GM06990 (cell line): ENCODE measurements at places on chromosomes 13 and 19.

DNA sequence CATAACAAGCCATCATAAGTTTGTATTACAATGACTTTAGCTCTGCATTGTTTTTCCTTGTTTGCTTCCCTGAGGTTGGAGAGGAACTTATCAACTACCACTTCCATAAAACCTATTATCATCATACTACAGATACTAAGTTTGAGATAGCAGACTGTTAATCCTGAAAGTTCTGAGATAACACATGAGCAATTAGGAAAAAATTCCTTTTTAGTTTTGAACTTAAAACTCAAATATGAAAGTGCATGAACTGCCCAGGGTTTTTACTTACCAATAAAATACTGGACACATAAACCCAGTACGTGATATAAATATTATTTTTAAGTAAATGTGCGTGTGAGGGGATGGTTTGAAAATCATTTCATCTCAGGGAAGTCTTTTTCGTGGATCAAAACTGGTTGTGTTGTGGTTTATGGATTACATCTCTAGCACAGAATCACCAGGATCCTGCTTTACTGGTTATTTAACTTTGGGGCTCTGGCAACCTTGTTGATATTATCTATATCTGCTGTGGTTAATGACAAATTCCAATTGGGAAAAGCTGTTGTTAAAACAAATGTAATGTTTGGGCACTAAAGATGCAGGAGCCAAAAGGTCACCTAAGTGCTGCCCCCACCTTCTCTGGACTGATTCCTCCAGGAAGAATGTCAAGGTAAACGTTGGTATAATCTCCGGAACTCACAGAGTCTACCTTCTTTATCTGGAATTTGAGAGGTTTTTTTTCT is 12.4 kb downstream of the CDX2 start:
- no peak for DNase-seq

DNA sequence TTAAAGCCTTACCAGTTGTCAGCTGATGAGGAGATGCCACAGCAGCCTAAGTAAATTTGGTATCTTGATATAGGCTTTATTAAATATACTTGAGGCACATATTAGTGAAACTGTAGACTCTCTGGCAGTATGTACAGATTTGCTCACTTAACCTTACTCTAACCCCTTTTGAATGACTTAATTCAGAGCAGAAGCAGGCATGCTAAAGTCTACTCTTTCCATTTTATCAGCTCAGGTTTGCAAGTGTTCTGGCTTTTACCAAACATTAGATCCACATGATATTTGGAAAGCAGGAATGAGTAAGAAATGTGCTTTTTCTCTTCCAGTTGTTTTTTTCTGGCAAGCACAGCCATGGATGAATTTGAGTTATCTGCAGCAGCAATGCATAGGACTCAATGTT is 541.0 kb upstream of the PCDH9 start:
- no peak for DNase-seq

DNA sequence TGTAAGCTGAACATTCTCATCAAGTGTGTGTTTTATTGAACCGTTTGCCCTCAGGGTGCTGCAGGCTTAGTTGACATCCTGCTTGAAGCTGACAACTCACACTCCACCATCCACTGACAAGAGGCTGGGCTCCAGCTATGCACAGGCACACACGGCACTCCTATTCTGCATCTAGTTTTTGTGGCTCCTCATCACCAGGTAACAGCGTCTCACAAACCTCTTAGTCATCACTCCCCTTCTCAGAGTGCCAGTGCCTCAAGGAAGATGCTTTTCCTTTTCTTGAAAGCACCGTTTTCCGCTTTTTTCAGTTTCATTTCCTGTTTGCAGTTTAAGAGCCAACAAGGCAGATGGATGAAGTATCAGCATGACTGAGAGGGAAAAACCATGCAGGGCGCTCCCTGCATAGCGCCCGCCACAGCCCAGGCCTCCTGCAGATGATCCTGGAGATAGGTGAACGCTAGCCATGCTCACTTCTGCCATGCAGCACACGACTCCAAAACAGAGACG is 491.2 kb downstream of the COG6 start:
- DNase-seq, result no peak

DNA sequence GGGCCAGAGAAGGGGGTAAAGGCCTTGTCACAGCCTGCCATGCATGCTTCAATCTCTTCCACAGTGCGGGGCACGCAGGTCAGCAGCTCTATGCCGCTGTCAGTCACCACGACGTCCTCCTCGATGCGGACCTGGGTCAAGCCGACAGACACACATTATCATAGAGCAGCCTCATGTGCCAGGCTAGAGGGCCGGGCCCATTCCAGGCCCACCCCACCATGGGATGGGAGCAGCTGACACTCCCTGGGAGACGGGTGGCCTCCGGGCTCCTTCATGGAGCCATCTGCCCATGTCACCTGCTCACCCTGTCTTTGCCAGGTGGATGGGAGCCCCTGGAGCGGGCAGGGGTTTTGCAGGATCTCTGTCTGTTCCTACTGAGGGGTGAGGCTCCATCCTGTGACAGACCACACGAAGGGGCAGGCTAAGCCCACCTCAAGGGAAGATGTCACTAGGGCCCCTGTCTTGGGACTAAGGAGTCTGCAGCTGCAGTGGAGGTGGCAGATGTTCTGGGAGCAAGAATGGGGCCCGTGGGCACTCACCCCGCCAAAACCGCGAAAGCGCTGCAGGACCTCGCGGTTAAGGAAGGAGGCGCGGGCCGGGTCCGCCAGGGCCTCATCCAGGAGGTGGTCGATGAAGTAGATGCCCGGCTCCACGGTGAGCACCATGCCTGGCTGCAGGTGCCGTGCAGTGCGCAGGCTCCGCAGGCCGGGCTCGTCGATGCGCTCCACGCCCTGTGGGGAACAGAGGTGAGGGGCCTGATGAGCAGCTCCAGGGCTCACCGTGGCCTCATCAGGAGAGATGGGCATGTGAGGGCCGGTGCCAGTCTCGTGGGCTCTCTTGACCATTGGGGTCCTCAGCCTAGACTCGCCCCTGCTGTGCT is 14.1 kb downstream of the CEBPG start:
- DNase-seq, result no peak

DNA sequence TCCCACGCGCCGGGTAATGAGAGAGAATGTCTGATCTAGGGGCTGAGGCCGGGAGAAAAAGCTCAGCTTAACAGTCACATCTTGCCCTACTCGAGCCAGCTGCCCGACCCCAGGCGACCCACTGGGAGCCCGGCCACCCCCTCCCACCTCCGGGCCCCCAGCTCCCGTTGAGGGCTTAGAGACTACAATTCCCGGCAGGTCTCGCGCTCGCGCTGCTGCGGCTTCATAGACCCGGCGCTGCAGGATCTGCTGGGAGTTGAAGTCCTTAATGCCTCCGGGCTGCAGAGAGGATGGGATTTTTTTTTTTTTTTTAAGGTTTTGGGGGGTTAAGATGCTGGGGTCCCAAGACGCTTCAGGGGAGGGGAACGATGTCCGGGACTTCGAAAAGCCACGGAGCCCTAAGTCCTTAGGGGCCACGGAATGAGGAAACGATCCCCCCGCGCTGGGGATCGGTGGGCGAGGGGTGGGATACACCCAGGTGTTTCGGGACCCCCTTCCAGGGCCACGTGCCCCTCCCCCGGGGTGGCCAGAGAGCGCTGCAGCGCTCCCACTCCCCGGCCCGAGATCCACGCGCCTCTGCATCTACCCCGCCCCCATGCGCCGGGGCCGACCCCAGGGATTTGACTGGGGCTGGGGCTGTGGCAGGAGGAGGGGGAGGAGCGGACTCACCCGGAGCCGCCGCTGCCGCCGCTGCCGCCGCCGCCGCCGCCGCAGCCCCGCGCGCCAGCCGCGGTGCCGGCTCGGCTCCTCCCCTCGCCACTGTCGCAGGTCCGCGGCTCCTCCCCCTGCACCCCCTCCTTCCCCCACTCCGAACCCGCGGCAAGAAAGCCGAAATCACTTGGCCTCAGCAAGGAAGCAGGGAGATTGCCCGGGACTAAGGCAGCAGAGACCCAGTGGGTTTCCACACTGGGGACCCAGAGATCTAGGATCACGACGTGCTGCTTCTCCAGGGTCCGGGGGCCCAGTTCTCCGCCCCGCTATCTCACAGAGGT is at the start of gene SYT3:
SYT3 (minus strand) TSS at position 761 of the 992 bp plus-strand sequence. CDS start 2,470 bp downstream, outside the sequence.
- DNase-seq, result no peak

- no peak for DNase-seq
Observed at GRCh38 chr19:29512748-29513147, 13.0 kb upstream of the VSTM2B start.

DNA sequence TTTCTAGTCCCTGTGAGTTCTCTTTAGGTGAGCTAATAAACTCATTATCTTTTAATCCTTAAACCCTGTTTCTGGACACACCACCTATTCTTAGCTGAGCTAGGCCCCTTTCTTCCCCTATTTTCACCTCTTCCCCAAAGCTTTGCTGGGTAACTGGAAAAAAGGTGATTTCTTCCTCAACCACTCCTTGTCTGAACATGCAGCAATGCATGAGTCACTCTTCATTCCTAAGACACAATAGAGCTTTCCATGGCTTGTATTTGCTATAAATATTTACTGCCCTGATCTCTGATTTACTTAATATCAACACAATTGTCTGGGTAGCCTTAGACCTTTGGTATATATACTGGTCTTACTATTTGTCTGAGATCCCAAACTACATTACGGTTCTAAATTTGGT is 370.9 kb downstream of the KLF5 start:
- no peak for DNase-seq

DNA sequence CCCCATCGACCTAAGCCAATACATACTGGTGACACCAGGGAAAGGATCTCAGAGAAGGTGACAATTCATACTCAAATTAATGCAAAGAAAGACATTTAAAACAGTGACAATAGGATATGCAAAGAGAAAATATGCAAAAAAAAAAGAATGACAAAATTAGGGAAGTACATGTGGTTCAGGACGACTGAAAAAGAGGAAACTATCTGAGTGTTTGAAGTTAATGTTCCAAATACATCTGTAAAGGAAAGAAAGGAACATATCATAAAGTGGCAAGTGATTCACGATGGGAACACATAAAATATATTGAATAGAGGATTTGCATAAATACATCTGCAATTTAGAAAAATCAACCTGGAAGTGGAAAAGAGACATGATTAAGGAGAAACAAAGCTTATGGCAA is 441.4 kb downstream of the SLITRK5 start:
- no peak for DNase-seq

DNA sequence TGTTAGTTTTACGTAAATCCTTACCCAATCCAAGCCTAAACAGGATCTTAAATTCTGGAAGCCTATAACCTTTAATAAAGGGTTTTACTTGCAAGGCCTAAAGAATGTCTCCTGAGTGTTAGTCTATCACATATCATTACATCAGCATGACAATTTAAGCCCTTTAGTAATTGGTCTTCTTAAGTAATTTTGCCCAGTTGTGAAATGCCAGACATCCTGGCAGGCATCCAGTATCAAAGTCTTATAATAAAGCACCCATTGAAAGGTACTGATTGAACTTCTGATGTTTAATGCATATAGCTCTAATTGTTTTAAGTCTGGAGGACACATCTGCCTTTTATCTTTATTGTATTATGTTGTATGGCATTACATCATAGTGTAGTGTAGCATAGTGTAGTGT is 1078.9 kb downstream of the SLITRK1 start:
- no peak for DNase-seq

DNA sequence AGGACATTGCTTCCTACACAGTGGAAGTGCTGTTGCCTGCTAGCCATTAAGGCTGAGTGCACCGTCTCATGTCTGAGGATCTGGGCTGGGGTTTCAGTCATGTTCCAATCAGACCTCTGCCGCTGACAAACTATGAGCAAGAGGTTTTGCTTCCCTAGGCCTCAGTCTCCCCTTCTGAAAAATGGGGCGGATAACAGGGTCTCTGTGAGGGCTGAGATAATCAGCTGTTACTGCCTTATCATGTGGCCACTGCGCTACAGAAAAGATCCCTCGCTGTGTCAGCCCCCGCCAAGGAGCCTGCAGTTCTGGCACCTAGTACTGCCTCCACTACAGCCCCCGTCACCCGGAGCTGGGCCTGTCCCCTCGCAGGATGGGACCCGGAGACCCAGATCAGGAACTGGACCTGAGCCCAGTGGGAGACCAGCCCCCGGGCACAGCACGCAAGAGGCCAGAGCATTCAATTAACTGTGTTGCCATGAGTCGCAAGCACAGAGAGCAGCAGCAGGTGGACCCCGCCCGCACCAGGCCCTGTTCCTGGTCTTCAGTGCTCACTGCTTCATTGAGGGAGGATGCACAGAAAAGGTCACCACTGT is 3.0 kb upstream of the PNKP start:
- DNase-seq, result no peak

GRCh38 chr13:71663431-71663830 is 203.6 kb downstream of the DACH1 start:
- no peak for DNase-seq

DNA sequence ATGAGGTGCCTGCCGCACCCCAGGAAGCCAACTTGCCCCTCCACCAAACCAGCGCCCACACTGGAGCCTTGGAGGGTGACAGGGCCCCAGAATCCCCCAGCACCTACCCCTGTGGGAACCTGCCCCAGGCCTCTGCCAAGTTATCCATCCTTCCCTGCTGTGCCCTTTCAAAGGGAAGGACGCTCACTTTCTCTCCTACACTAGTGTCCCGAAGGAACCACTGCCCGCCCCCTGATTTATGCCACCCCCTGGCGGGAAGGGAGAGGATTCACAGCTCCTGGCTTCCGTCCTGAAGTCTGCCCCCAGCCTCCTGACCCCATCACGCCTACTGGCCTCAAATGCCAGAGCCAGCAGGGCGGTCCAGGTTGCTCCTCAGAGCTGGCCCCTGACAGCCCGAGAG is 1.4 kb downstream of the EVI5L start:
- DNase-seq, result no peak

- no peak for DNase-seq
Observed at GRCh38 chr19:45140533-45140932, 20.2 kb downstream of the NKPD1 start.

DNA sequence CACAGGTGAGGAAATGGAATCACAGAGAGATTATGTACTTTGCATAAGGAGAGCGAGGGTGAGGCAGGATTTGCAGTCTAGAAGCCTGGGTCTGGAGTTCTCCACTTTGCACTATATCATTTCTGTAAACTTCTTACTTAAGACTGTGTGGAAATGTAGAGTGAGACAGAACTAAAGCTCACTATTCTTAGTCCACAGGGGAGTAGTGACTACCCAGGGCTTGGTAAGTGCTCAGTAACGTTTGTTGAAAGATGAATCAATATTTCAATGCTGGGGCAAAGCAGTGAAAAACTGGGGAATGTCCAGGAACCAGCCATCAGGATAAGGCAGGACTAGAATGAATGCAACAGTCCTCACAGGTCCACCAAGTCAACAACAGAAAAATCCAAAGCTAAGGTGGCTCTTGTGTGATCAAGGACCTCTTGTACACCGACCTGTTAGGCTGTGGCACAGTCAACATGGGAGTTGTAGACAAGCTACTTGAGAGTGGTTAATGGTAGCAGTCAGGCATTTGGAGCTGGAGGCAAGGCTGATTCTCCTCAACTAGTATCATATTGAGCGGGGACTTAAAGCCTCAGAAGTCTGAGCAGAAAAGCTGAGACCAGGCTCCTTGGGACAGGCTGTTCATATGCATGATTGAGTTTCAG is 929 bp upstream of the TNFSF13B start:
- DNase-seq, result no peak

- DNase-seq, result no peak
Observed at GRCh38 chr13:21759463-21759862, 88.6 kb downstream of the FGF9 start.

DNA sequence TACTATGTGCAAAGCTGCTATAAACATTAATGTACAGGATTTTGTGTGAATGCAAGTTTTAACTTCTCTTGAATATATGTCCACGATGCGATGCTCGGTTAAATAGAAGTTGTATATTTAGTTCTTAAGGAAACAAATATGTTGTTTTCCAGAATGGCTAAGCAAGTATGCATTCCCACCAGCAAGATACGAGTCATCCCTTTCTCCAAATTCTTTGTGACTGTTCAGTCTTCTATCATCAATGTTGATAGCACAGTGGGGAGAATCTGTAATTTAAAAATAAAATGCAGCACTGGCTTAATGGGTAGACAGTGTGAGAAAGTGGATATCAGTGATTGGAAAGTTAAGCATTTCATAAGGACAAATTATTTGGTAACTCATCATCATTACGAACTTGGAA is 1340.8 kb downstream of the PCDH9 start:
- DNase-seq, result no peak
